Stimulated activated effector memory CD8-positive, alpha-beta T cell treated with anti-CD3 and anti-CD28 coated beads, Interleukin-12 subunit alpha, Interleukin-12 subunit beta, amount 100 ng/mL, for 72 hours (primary cell): ENCODE measurements at places on chromosomes 6 and 20.
A peak's percentile ranks its signal among the peaks of the same experiment; 100 is the strongest.

DNA sequence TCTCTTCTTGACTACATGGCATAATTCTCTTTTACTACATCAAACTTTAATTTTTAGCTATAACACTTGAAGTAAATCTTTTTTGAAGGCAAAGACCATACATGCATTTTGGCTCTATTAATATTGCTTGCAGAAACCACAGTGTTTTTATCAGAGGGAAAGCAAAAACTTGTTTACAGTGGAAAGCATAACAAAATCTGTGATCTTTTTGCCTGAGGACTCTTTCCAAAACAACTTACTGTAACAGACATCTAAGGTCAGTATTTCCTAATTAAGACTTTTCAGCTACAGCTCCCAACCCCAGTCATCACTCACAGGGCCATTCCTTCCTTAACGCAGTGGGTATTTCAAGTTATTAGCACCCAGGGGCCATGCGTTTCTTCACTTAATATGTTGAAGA lies 274.7 kb downstream of the CDKAL1 start:
- no peak for DNase-seq

- no peak for DNase-seq
Observed at GRCh38 chr6:101294676-101295075, 98.8 kb upstream of the GRIK2 start.

DNA sequence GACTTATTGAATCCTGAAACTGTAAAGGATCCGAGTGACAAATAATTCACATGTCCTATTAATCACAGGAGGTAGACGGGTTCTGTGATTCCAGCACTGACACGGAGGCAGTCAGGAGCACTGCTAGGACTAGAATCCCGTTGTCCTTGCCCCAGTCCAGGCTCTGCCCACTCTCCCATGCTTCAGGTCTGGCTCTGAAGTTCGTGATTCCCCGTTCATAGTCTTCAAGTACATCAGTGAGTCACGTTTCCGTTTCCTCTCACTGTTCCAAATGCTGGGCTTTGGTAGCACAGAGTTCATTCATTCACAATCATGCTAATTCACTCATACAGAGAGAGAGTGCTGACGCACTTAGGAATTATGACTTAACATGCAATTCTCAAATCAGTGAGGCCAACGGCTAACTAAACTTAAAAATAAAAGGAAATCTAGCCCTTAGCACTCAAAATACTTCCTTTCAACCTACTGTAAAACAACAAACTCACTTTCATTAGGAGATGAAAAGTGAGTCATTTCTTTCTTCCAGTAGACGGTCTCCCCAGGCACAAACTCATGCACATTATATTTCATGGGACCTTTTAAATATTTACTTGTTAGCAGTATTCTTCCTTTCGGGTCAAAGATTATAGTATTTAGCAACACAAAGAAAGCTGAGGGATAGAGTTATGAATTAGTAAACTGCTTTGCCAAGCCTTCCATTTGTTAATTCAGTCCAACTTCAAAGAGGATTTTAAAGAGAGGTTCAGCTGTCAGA lies 94.0 kb upstream of the NHSL1 start:
- peak; percentile 11 for DNase-seq

GRCh38 chr6:73579851-73580246 lies 59.0 kb upstream of the EEF1A1 start:
- DNase-seq, result no peak
